ENCODE measurements at places on chromosomes 12 and 14.

GRCh38 chr12:53320352-53321195 is 836 bp downstream of the AAAS start:
- DNase-seq: no peak

- no peak for DNase-seq
These were observed 5.4 kb downstream of the ZNF219 start for GRCh38 chr14:21093018-21093417.

DNA sequence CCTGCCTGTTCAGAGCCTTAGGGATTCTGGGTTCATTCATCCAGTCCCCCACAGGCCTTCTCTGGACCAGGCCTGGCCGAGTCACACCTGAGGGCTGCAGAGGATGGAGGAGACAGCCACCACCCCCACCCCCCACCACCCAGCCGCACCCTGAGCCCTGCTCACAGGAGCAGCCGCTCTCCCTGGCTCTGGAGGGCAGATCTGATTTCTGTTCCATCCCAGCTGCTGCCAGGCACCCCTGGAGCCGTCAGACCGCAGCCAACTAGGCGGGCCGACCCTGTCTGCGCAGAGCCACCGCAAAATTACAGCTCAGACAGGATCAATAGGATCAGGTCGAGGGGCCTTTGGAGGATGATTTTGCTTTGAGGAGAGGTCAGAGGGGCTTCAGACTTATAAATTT is 154.6 kb upstream of the MYL2 start:
- no peak for DNase-seq

GRCh38 chr14:21016413-21017190 is 8.3 kb downstream of the NDRG2 start:
- no peak for DNase-seq

DNA sequence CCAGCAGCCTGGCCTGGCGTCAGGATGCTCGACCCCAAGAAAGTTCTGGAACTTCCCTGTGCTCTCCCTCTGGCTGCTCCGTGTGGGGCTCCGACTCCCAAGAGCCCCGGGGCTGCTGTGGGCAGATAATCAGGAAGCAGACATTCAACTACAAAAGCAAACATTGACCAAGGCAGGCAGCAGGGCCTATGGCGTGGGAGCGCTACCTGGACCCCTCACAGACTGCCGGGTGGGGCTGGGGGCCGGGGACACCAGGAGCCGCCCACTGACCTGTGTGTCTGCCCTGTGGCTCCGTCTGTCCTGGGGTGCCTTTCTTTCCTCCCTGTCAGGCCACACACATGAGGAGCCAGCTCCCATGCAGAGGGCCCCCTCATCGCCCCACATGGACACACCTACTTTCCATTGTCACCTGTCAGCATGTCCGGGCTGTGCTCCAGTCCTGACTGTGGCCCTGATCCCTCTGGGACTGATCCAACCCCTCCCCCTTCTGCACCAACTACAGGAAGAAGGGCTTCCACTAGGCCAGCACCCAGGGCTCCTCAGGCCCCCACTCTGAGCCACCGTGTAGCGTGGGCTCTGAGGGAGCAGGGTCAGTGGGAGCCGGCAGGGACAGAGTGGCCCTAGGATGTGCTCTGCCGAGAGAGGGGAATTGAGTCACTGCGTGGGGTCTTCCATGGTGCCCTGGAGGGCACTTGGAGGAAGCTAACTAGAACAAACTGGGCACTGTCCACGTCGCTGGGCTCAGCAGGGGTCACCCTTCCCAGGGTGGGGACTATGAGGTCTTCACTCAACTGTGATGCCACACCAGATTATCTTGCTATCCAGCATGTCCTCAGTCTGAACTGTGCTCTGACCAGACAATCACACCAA is 215.4 kb upstream of the C14orf180 start:
- no peak for DNase-seq

DNA sequence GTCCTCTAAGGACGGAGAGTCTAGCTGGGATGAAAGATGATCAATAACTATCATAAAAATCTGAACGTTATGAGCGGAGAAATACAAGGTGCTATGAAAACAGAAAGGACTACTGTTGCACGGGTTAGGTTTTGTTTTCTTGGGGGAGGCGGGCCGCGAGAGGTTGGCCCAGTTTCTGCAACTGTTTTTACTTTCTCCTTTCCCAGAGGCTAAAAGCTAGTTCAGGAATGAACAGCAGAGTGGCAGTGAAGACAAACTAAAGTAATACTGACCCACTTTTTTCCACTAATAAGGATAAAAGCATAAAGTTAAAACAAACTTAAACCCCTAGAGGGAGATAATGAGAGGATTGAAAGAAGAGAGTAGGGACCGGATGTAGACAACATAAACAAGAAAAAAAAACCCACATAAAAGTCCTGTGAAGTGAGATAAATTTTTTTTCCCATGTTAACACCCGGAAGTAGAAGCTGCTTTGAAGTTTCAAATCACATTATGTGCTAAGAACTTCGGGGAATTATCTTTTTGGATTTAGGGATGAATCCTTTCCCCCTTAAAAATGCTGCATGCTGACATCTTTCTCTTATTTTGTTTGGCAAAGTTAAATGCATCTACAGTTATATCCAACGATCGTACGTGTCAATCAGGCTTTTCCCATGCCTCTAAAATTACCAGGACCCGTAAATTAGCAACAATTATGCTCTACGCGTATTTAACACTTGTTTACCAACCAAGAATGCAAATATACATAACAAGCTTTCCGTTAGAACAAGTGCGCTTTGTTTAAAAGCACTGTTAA is 1.0 kb upstream of the CDK17 start:
- peak; percentile 26 for DNase-seq

GRCh38 chr12:129887101-129887500 is 16.7 kb downstream of the TMEM132D start:
- DNase-seq: no peak

- no peak for DNase-seq
These were observed 160.2 kb upstream of the LMNTD1 start for GRCh38 chr12:25713264-25713663.

GRCh38 chr14:89667983-89668382 is 250.9 kb upstream of the FOXN3 start:
- no peak for DNase-seq

DNA sequence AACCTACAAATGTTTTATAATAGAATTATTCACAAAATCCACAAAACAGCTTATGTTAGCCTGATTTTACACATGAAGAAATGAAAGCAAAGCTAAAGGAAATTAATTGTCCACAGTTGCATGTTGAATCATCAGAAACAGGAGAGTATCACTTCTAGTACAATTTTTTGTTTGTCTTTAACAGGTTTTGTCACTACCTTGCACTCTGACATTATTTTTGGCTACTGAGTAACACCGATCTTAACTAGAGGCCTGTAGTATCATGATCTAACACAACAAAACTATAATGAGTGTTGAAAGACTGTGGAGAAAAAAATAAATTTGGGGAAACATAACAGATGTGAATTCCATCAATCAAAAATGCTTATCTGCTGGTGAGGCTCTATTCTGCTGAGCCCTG is 60.1 kb downstream of the TAOK3 start:
- no peak for DNase-seq

- no peak for DNase-seq
These were observed 34.5 kb upstream of the ARID2 start for GRCh38 chr12:45695035-45695434.

- DNase-seq: no peak
These were observed 35.3 kb downstream of the MSRB3 start for GRCh38 chr12:65313719-65314317.

GRCh38 chr14:38867561-38868150 is 235.4 kb downstream of the SEC23A start:
- DNase-seq: peak; percentile 49
